ENCODE measurements at places on chromosomes 4 and X.

DNA sequence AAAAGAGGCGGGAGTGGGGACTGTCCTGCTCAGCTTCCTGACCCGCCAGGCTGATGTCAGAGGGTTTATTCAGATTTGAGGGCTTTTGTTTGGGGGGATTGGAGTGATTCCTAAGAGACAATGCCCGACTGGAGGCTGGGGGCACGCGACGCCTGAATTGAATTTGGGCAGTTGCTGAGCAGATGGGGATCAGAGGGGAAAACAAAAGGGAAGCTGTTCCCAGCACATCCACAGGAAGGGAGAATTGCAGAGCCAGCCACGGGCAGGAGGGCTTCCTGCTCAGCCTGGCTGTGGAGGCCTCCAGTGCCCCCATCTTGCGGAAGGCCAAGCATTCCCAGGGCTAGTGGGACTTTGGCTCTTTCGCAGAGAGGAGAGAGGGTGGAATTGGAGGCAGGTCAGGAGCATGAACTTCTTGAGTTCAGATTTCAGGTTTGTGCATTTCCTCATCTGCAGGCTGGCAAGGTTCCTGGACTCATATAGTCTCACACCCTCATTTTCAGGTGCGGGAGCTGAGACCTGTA lies 162.8 kb downstream of the NHS start:
- DNase-seq: no peak

DNA sequence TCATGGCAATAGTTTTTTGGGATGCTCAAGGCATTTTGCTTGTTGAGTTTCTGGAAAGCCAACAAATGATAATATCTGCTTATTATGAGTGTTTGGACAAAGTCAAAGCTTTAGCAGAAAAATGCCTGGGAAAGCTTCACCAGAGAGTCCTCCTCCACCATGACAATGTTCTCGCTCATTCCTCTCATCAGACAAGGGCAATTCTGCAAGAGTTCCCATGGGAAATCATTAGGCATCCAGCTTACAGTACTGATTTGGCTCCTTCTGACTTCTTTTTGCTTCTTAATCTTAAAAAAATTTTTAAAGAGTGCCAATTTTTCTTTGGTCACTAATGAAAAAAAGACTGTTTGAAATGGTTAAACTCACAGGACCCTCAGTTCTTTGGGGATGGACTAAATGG lies 136.3 kb downstream of the UBE2K start:
- DNase-seq: no peak

DNA sequence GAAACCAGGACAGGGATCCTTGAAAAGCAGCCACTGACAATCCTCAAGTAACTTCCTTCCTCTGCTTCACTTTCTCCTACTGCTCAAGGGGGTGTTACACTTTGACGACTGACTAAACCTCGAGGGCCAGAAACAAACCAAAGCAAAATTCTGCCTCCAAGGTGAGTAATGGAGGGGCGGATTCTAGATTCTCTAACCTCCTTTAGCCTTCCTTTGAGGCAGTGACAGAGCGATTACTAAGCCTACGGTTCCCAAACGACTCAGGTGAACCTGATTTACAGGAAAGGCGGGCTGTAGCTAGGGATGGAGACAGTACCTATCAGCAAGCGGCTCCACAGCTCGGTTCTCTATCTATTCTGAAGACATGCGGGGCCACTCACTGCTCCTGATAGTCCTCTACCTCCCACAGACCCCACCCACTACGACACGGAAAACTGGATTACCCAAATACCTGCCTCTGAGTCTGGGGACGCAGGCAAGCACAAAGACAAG lies 487 bp downstream of the TBCK start:
- peak; percentile 31 for DNase-seq

- DNase-seq: no peak
These were observed 24.4 kb downstream of the GATB start for GRCh38 chr4:151736361-151736760.

DNA sequence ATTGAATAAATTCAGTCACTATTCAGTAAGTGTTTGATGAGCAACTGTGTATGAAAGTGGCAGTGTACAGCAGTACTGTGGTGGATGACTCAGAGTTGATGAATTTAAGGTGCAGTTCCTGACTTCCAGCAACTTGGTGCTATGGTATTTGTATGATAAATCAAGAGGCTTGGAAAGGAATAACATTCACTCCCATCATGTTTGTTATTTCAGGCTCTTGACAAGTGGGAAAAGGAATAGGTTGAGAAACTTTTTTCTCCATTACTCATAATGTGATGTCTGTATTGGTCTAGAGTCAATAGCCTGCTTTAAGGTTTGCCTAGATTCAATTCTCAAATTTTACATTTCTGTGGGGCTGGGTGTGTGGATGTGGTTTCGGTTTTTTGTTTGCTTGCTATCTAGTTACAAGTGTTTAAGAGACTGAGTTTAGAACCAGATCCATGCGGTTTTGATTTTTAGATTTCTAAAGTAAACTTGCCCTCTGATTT lies 35.1 kb upstream of the CYP2U1 start:
- peak; percentile 96 for DNase-seq

GRCh38 chr4:160831165-160831922 lies 1332.5 kb downstream of the FSTL5 start:
- no peak for DNase-seq

DNA sequence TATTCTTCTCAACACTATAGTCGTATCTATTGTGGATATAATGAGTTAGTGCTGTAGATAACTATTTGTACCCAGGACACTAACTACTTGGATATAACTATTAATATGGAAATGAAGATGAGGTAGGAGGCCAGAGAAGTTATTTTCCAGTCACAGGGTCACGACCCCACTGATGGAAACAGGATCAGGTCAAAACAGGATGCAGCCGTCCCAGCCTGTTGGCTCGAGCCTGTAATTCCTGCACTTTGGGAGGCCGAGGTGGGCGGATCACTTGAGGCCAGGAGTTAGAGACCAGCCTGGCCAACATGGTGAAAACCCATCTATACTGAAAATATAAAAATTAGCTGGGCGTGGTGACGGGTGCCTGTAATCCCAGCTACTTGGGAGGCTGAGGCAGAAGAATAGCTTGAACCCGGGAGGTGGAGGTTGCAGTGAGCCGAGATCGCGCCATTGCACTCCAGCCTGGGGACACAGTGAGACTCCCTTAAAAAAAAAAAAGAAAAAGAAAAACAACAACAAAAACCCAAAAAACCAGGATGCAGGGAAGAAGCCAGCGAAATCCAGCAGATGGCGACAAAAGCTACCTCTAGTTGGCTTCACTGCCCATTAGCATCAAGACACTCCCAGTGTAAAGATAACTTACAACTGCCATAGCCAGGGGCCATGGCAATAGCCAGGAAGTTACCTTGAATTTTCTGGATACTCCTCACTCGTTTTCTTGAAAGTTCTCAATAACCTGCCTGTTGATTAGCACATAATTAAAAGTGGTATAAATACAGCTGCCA lies 37.9 kb upstream of the NKAP start:
- DNase-seq: peak; percentile 51

GRCh38 chrX:123731987-123732669 lies 724 bp downstream of the THOC2 start:
- DNase-seq: peak; percentile 14

- no peak for DNase-seq
These were observed 1021.1 kb downstream of the STIM2 start for GRCh38 chr4:27881705-27882104.

GRCh38 chrX:5842601-5843000 lies 386.1 kb downstream of the NLGN4X start:
- no peak for DNase-seq

GRCh38 chrX:148871422-148872160 lies 371.2 kb downstream of the AFF2 start:
- DNase-seq: peak; percentile 72

DNA sequence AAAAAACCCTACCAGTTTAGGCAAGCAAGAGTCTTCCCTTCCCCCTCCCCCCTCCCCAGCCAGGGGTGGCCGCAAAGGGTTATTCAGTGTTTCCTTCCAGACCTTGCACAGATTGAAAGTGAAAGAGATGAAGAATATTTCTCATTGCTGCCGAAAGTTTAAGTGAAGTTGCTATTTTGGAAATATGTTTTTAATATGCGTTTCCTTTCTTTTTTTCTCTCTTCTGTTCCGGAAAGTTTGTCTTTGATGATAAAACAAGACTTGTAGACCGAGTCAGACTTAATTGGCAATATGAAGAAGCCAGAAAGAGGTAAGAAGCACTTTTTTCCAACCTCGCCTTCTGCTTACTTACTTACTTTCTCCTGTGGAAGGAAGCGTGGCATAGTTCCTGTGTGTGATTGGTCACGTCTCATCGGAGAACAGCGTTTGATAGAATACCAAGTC lies 58.5 kb upstream of the CLCN4 start:
- peak; percentile 28 for DNase-seq

DNA sequence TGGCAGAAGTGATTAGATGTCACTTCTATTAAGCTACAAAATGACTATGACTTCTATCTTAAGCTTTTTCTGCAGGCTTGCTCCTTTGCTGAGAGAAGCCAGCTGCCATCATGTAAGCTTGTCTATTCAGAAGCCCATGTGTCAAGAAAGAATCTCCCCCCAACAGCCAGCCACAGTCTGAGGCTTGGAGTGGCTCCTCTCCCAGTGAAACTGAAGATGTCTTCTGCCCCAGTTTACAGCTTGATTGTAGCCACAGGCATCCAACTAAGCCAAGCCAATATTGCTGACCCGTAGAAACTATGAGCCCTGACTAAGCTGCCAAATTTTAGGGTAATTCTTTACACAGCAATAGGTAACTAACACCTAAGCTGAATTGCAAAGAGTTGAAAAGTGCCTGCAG lies 26.7 kb upstream of the SLC10A7 start:
- DNase-seq: no peak

DNA sequence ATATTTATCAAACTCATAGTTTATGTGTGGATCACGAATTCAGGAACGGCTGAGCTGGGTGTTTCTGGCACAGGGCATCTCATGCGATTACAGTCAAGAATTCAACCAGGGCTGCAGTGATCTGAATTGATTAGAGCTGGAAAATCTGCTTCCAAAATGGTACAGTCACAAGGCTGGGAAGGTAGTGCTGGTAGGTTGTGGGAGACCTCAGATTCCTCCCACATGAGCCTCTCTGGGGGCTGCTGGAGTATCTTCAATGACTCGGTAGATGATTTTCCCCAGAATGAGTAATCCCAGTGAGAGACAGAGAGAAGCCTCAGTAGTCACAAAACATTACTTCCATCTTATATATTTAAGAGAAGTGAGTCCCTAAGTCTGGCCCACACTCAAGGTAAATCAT lies 36.2 kb upstream of the PRDX4 start:
- DNase-seq: no peak

- DNase-seq: no peak
These were observed 484.0 kb upstream of the CTSO start for GRCh38 chr4:156437666-156438065.

GRCh38 chrX:6203462-6204215 lies 25.0 kb downstream of the NLGN4X start:
- no peak for DNase-seq

DNA sequence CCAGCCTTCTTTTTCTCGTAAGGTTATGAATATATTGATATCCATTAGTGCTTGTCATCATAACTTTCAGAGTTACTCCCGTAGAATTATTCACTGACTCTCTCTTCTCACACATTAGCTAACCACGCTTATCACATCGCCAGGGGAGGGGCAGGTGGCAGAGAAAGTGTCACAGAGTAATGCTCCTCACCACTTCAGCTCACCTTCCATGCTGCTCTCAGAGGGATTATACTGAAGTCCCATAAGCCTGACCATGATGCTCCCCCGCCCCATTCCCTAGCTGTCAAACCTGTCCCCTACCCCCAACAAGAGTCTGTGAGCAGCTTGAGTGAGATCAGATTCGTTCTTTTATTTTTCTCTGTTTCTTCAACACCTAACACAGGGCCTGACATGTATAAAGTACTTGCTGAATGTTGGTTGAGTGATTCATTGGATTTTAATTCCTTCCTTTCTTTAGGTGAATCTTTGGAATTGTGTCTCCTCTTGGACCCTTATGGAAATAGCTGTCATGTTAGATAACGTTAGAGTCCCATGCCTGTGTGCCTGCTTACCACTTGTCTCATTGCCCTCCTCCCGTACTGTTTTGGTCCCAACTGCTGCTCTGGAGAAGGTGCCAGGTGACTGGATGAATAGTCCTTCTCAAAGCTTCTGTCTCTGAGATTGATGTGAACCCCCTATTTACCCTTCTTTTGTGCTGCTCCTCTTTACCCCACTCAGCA lies 55.1 kb downstream of the RS1 start:
- no peak for DNase-seq

GRCh38 chr4:152885185-152885584 lies 50.9 kb upstream of the FHDC1 start:
- DNase-seq: no peak

GRCh38 chr4:26104056-26104685 lies 190.2 kb downstream of the SMIM20 start:
- no peak for DNase-seq

DNA sequence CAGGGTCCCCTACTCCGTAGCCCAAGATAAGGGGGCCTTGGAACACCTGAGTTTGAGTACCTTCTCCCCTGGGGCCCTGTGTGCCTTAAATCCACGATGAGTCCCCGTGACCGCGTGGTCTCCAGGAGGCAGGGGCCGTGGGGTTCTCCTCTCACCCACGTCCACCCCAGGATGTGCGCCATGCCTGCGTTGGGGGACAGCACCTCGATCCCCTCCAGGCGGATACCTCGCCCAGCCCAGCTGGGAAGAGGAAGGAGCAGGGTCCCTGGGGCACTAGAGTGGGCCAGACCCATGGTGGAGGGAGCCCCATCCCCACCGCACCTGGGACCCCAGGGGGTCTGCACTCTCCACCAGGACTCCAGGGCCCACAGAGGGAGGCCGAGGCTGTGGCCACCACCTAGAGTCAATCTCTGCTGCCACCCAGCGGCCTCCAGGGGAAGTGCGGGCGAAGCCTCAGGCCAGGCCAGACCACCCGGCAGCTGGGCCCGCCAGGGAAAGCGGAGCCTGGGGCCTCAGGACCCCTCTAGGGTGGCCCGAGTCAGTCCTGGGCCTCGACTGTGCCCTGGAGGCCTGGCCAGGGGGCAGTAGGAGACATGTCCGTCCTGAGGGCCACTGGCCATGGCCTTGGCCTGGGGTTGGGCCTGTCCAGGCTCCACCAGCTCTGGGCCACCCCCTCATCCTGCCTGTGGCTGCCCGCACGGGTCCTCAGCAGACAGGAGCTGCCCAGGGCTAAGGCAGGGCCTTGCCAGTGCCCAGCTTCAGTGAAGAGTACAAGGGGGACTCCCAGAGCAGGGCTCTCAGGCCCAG lies 55.0 kb downstream of the FAM53A start:
- DNase-seq: peak; percentile 58

DNA sequence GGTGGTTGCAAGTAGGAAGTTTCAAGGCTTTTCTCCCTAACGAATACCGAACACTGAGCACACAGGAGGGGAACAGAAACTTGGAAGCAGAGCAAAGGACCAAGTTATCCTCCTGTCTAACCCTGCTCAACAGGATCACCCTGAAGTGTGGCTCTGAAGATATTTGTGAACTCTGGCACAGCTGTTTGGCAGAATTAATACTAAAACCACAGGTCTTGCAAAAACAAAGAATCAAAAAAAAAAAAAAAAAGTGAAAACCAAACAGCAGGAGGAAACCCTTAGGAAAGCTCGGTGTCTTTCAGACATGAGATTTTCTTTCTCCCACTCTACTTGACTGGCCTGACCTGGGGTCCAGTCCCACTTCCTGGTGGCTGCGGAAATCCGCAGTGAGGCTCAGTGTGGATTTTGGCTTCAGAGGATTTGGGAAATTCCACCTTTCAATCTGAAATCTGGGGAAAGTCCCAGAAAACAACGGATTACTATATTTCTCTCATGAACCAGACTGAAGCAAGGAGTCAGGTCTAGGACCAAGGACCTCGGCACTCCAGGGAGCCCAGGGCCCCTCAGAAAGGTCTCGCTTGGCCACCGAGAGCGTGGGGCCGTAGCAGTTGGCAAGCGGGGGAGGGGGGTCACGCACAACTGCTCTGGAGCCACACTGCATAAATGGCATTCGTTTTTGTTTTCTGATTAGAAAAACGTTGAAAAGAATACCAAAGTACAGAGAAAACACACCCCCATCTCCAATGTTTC lies 867 bp downstream of the TIFA start:
- peak; percentile 66 for DNase-seq
